ENCODE measurements at places on chromosomes 4 and X. TPM values are rescaled to one million over a fixed set of nuclear protein-coding genes. Genes with fewer than 3 reads are reported as not detected.
A peak's percentile ranks its signal among the peaks of the same experiment; 100 is the strongest.

FRMD7 gene
- not detected for total RNA-seq

CTAG1A gene
- not detected for total RNA-seq

CAPN6 gene
- total RNA-seq = 0.05 TPM

DNA sequence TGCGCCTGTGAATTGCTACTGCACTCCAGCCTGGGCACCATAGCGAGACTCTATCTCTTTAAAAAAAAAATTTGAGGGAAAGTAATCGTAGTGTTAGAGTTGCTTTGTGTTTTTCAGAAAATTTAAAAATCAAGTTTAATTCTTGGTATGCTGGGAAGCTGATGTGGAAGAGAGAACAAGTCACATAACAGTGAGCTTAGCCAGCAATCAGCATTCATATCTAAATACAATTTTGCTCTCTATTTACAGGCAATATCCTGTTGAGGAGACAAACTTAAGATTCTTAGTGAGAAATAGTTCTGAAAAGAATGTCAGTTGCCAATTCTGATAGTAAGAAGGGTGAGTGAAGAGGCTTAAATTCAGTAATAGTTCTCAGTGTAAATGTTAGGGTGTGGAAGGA is 9.6 kb upstream of the NDUFC1 start:
- DNase-seq = no peak
- no peaks in the 10 kb centered on the region for H3K27me3 ChIP-seq
- no peaks in the 10 kb centered on the region for H3K4me1 ChIP-seq
- no peak overlapping the region for H3K4me3 ChIP-seq
- peaks cover 28% of the 10 kb centered on the region for H3K36me3 ChIP-seq

DNA sequence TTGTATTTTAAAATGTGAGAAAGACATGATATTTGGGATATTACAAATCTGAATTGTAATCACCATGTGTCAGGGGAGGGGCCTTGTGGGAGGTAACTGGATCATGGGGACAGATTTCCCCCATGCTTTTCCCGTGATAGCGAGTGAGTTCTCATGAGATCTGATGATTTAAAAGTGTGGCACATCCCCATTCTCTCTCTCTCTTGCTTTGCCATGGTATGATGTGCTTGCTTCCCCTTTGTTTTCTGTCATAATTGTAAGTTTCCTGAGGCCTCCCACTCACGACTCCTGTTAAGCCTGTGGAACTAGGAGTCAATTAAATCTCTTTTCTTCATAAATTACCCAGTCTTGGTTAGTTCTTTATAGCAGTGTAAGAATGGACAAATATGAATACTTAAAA is 39.0 kb downstream of the CCDC158 start:
- H3K27ac ChIP-seq = no peak overlapping the region
- no peaks in the 10 kb centered on the region for H3K36me3 ChIP-seq
- no peaks in the 10 kb centered on the region for H3K27me3 ChIP-seq
- no peaks in the 10 kb centered on the region for H3K4me1 ChIP-seq
- no peak for DNase-seq

- H3K27me3 ChIP-seq = no peaks in the 10 kb centered on the region
- DNase-seq = no peak
- no peaks in the 10 kb centered on the region for H3K4me1 ChIP-seq
- H3K36me3 ChIP-seq = no peaks in the 10 kb centered on the region
These were observed 924.3 kb upstream of the DIAPH2 start for GRCh38 chrX:95760356-95760755.

- DNase-seq = peak; percentile 61
- no peaks in the 10 kb centered on the region for H3K27me3 ChIP-seq
- H3K27ac ChIP-seq = peak overlapping the region; percentile 76
These were observed 206.3 kb downstream of the ARHGAP24 start for GRCh38 chr4:85681221-85681657.

- no peak overlapping the region for H3K4me3 ChIP-seq
- H3K27ac ChIP-seq = no peak overlapping the region
- H3K36me3 ChIP-seq = 0 out of 2 replicates have a peak, but pooled peaks cover 3% of the 10 kb centered on the region
- peaks cover 6% of the 10 kb centered on the region for H3K4me1 ChIP-seq
- no peaks in the 10 kb centered on the region for H3K27me3 ChIP-seq
- DNase-seq = no peak
These were observed 5.8 kb downstream of the CCNQ start for GRCh38 chrX:153592966-153593688.

Measured in SJSA1 (cell line).